T-helper 2 cell treated with Interferon-gamma antibody and Interleukin-4, amounts not matched to agents 100 ng/mL and 5 ng/mL, for 36 hours (primary cell): ENCODE measurements at places on chromosomes 2 and 18. TPM values are rescaled to one million over a fixed set of nuclear protein-coding genes. Genes with fewer than 3 reads are reported as not detected.

Gene RGPD3
- total RNA-seq = 0.20 and 0.30 TPM in 2 replicates

Gene FASTKD1
- total RNA-seq = 44.5 and 48.4 TPM in 2 replicates

Gene WDR43
- total RNA-seq = 79.1 and 91.0 TPM in 2 replicates

Gene SERPINB12
- not detected in 2 replicates for total RNA-seq

Gene GPR155
- total RNA-seq = 9.9 and 11.6 TPM in 2 replicates

Gene CROCC2
- not detected in 2 replicates for total RNA-seq

Gene FEV
- total RNA-seq = not detected in 2 replicates

Gene L3MBTL4
- total RNA-seq = 0.20 and 0.57 TPM in 2 replicates

Gene SERPINB4
- total RNA-seq = not detected in 2 replicates

Gene PLA2R1
- not detected in 2 replicates for total RNA-seq

Gene CD302
- total RNA-seq = 0.27 and 0.34 TPM in 2 replicates

Gene ERBB4
- total RNA-seq = not detected in 2 replicates

Gene CHRNG
- total RNA-seq = not detected in 2 replicates

Gene SAG
- total RNA-seq = 0.02 and 0.34 TPM in 2 replicates

Gene TNFRSF11A
- total RNA-seq = 29.6 and 30.8 TPM in 2 replicates

Gene ARHGAP28
- not detected in 2 replicates for total RNA-seq

Gene ACVR1C
- 0.55 and 0.70 TPM in 2 replicates for total RNA-seq

Gene KLHL41
- not detected in 2 replicates for total RNA-seq

Gene OTX1
- not detected in 2 replicates for total RNA-seq

Gene TRAF3IP1
- total RNA-seq = 7.7 and 10.4 TPM in 2 replicates
